Right ventricle myocardium inferior (tissue), 1 donor: ENCODE measurements at places on chromosomes 12 and 14.
A peak's percentile ranks its signal among the peaks of the same experiment; 100 is the strongest.

DNA sequence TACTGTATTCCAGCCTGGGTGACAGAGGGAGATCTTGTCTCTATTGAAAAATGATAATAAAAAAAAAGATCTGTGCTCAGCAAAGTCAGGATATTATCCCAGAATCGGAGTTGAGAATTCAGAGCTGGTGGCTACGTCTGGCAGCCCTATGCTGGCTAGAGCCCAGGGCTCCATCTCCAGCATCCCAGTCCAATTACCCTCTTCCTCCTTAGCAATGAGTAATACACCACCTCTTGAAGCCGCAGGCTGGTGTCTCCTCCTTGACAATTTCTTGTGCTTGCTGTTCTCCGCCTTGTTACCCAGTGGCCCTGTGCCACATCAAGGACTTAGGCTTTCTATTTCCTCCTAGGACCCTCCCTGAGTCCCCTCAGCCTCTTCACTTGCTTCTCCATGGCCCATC lies 38.4 kb upstream of the DDX11 start:
- no peak for DNase-seq

- DNase-seq, result no peak
Observed at GRCh38 chr14:72850360-72850759, 43.5 kb downstream of the DPF3 start.

- DNase-seq, result no peak
Observed at GRCh38 chr14:52269100-52269499, 1.6 kb downstream of the PTGDR start.

DNA sequence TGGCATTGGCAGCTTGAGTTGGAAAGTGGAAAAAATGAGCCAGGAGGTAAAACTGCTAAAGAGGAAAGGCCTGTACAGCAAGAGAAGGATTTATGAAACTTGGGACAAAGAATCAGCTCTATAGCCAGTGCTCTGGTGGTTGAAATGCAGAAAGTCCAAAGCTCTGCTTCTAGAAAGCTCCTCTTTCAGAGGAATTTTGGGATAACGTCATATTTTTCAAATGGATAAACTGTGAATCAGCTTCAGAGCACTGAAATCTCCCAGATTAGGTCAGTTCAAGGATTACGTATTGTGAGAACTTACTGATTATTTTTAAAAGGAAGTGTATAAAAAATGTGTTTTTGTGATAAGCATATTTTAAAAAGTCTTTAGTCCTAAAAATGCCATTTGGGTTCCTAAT lies 203.1 kb upstream of the CNOT2 start:
- DNase-seq, result no peak

DNA sequence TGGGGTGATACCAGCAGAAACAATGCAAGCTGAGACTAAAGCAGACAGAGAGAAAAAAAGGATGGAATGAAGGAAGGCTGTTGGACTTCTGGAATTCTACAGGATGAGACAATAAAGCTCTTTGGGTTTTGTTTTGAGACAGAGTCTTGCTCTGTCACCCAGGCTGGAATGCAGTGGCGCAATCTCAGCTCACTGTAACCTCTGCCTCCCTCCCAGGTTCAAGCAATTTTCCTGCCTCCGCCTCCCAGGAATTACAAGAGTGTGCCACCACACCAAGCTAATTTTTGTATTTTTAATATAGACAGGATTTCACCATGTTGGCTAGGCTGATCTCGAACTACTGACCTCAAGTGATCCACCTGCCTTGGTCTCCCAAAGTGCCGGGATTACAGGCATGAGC lies 115.4 kb downstream of the EXOC5 start:
- DNase-seq, result no peak

DNA sequence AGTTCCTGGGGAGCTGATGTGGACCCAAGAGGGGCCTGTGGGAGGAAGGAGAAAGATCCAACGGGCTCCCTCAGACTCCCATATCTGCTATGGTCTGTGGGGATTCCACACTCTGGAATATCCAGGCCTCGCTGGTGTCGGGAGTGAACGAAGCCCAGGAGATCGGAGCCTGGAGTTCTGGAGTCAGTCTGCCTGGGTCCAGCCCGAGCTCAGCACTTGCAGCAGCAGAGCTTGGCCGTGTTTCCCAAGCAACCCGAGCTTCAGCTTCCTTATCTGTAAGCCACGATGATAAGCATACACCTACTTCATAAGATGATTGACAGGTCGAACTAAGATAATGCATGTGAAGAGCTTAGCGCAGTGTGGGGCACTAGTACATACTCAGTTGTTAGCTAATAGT lies 10.1 kb downstream of the LTBP2 start:
- peak; percentile 60 for DNase-seq

DNA sequence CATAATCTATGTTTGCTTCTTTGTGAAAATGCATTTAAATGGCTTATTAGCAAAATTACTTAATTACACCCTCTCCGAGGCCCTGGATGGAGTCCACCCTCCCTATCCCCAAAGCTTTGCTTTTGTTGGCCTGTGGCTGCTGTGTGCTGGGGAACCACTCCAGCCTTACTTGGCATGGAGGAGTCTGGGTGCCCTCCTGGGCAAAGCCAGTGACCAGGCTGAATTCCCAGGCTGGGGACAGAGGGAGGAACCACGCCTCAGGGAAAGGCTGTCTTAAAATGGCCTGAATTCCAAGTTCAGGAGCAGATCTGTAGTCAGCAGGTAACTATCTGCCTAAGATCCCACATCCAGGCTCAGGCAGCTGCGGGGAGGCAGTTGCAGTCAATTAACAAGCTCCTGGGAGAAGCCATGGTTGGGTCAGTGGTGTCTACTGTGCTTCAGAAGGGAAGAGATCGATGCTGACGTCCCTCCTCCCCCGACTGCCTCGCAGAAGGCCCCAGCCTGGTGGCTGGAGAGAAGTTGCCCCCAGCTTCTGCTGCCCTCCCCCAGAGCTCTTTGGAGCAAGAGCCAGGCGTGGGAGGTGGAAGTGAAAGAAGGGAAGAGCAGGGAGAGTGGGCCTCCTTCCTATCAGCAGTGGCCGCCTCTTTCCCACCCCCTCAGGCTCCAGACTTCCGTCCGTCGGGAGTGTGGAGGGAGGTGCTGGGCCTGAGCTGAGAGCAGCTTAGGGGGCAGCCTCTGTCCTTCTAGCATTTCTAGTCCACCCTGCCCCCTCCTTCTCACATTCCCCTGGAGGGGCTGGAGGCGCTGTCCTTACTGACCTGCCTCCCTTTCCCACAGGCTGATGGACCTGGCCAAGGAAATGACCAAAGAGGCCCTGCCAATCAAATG lies 11.3 kb downstream of the VASH1 start:
- no peak for DNase-seq

- no peak for DNase-seq
Observed at GRCh38 chr12:51827925-51828818, 20.3 kb downstream of the FIGNL2 start.

DNA sequence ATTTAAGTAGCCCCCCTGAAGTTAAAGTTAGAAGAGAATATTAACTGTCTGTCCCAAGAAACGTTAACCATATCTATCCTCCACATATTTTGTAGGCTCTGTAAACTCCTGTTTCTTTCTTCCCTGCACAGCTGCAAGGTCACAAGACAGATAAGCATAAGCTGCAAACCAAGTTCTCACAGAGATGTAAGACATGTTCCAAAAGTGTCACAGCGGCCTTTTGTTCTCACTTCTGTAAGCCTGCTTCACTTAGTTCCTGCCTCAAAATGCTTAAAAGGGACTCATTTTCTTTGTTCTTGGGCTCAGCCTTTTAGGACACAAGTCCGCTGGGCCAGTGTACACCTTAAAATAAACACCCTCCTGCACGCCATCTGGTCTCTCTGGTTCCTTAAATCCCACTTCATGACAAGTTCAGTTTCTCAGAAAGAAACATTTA lies 3.2 kb downstream of the RNASE1 start:
- no peak for DNase-seq

DNA sequence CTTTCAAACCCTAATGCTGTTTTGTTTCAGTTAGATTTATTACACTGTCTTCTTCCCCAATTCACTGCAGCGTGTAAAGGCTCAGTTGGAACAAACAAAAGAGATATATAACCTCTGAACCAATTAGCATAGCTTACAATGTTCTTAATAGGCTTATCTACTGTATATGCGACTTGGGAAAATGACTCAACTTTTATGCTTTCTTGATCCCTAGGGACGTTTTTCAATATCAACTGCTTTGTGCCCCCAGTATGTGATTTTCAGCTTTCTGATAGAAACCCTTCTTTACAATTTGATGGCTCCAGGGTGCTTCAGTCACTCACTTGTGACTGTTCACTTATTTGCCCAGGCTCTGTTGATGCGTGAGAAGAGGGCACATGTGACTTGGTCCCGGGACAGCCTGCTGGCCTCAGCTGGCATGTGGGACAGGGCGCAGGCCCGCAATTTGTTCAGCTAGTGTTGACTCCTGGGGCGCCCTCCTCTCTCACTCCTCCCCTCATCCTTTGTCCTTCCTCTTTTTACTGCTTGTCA lies 107.1 kb downstream of the TMTC2 start:
- DNase-seq, result no peak

GRCh38 chr14:51828017-51828797 lies 32.2 kb upstream of the GNG2 start:
- DNase-seq, result peak; percentile 75

DNA sequence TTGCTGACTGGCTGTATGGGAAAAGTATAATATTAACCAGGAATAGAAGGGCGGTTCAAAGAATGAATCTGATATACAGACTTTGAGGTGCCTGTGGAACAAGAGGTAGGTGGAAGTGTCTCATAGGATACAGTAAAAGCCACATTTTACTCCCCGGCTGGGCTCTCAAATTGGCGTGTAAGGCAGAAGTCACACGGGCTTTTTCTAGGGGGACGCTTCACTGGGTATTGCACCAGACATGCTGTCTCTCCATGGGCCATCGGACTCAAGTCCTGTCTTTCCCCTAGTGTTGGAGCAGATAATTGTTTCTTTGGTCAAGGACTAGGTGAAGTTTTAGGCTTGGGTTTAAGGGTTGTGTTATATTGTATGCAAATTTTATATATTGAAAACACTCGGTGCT lies 9.1 kb downstream of the TMCC3 start:
- no peak for DNase-seq

DNA sequence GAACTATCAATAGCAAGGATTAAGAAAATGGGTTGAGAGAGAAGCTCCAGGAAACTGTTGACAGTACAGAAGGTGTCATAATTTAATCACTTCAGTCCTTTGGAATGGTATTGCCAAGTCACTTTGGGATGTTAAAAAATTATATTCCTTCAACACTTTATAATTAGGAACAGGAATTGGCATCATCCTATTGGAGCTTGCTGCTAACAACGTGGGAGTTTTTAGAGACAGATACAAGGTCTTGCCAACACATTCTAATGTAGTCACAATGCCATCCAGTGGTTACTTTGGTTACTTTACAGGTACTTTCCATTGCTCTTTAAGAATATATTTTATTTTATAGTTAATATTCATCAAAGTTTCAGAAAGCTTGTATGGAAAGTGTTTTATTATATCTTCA lies 310.1 kb downstream of the SYT1 start:
- DNase-seq, result no peak

DNA sequence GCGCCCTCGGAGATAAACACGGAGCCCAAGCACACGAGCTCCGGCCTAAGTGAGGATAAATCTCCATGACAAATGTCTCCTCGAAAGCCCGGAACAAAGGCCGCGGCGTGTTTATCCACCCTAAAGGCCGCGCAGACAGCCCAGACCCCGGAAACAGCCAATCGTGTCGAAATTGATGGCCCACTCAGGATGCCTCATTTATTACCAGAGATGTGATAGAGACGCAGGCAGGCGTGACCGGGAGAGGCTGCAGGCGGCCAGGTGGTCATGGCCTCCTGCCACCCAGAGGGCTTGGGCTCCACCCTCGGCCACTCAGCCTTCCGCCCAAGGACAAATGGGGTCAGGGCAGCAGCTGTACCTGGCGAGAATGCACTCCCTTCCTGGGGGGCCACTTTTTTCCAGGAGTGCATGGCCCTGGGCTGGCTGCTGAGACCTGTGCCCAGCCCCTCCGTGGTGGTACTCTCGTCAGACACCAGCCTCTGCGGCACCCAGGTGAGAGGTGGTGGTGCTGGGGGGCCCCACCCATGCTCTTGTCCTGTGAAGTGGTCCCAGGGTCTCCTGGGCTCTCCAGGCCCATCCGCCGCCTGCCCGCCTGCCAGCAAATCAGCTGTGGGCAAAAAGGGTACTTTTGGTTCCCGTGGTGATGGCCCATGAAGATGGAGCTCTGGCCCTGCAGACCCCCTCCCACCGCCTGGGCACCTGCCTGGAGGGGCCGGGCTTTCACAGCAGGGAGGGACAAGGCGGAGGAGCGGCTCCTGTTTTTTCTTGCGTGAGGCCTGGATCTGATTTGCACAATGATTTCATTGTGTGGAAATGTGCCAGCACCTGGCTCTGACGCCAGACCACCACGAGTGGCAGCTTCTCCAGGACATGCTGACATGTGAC lies 211.5 kb upstream of the C14orf180 start:
- peak; percentile 56 for DNase-seq

DNA sequence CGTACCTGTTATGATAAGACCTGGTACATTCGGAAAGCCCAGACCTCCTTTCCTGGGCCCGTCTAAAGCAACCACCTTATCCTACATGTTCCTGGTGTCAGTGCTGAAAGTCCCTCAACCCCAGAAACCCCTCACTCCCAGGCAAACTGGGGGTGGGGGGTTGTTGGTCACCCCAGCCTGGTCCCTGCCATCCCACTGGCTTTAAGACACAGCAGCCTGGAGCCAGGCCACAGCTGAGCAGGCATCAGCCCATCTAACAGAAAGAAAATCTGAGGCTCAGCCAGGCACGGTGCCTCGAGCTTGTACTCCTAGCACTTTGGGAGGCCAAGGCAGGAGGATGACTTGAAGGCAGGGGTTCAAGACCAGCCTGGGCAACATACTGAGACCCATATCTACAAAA lies 4.5 kb downstream of the SELPLG start:
- DNase-seq, result no peak

DNA sequence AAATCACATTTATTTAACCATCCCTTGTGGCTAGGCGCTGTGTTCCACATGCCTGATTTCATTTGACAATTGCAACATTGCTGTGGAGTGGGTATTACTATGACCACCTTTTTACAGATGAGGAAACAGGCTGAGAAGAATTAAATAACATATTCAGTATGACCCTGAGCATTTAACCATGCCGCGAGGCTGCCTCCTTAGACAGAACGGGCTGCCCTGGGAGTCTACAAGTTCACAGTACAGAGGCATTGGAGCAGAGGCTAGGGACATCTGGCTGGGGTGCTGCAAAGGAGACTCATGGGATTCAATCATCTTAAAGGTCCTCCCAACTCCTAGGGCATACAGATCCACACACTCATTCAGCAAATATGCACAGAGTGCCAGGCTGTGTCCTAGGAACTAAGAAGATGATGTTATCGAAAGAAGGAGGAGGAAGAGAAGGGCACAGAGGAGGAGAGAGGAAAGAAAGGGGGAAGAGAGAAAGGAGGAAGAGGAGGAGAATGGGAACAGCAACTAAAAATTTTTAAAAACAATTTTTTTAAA lies 164.7 kb upstream of the CCND2 start:
- no peak for DNase-seq

DNA sequence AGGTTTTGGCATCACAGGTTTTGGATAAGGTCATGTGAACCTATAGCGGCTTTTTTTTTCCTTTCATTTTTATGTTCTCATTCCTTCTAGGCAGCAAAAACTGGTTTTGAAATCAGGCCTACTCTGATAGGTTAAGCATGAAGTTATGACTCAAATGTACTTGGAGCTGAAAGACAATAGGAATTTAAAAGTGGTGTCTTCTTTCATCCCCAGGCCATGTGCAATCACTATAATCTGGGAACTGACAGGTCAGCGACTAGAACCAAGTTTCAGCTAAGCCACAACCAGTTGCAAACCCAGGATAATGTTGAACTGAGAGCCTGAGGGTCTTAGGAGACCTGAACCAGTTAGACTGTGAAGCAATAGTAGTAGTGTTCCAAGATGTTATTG lies 74.3 kb downstream of the ANO6 start:
- no peak for DNase-seq

- DNase-seq, result no peak
Observed at GRCh38 chr14:104037903-104038302, 47.6 kb upstream of the ASPG start.
